ENCODE measurements at places on chromosomes 7 and 10.

DNA sequence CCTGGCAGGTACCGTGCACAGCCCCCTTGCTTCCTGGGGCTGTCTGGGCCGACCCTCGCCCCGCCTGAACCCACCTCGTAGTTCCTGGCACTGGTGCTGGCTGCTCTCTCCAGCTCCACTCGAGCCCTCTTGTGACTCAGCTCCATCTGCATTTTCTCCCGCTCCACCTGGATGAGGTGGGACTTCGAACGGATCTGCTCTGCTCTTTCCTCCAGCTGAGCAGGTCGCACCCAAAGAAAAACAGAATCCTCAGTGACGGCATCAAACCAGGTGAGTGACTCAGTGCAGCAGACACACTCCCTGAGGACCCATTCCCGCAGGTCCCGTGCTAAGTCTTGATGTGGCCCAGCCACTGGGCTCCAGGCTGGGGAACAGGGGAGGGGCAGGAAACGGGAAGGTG lies 7.4 kb downstream of the MAD1L1 start:
- no peak overlapping the region for H3K4me3 ChIP-seq
- no peak overlapping the region for H3K27ac ChIP-seq
- H3K4me1 ChIP-seq = no peaks in the 10 kb centered on the region
- H3K36me3 ChIP-seq = peaks cover 3% of the 10 kb centered on the region

DNA sequence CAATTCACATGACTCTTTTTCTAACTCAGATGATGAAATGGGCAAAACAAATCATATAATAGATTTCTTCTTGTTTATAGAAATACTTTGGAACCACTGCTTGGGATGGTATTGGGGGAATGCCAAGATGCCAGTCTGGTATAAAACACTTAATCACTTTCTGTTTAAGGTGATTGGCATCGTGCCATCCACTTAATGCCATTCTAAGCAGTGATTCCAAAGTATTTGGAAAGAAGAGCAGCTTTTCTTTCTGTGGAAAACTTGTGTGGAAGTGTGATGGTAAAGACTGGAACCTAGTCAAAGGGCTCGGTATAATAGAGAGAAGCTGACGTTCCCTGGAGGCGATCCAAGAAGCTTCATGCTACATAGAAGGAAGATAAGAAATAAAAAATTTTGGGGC lies 120.6 kb downstream of the TMEM26 start:
- no peak overlapping the region for H3K27ac ChIP-seq
- H3K36me3 ChIP-seq = no peaks in the 10 kb centered on the region
- no peak for DNase-seq
- H3K4me1 ChIP-seq = no peaks in the 10 kb centered on the region

DNA sequence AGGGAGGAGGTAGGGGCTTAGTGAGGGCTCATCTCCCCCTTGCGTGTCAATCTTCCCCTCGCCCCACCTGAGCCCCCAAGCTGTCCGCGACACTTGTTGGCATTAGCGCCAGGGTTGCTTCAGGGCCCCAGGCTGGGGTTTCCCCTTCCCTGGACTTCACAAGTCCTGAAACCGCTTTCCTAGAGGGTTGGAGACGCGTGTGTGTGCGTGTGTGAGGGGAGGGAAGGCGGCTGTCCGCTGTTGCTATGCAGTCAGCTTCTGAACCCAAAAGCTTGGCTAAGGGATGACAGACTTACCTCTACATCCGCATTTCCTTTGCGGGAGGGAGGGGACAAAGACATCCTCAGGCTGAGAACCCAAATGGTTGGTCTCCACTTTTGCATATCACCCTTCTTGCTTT lies 803 bp downstream of the GOLGA7B start:
- no peaks in the 10 kb centered on the region for H3K36me3 ChIP-seq
- peak overlapping the region; percentile 82 for H3K4me3 ChIP-seq
- DNase-seq = peak; percentile 13
- no peaks in the 10 kb centered on the region for H3K27me3 ChIP-seq

DNA sequence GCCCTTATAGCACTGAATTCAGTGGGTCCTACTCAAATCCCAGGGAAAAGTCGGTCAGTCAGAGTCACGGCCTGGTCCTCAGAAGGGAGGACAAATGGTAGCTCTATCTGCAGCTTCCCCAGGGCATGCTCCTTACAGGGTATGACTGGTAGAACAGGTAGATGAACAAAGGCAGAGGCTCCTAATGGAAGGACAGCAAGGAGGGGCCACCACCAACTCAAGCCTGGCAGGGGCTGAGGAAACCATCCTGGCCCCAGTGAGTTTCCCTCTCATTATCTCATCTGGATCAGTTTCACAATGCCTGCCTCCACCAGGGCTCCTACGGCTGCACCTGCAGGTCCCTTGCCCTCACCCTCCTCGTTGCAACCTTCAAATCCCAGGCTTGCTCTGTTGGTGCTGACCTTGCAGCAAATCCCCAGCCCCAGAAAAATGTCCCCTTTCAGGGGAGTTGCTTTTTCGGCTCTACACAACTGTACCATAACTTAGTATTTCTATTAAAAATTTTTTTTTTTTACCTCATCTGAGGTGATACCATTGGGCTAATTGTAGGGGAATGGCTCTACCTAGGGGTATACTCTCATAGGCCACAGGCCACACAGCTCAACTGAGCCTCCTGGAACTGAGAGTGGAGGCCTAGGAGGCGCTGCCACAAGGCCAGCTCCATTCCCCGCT lies 2.4 kb upstream of the MYO1G start:
- H3K27me3 ChIP-seq = no peaks in the 10 kb centered on the region
- peak; percentile 65 for DNase-seq
- peaks cover 66% of the 10 kb centered on the region for H3K36me3 ChIP-seq
- peak overlapping the region; percentile 94 for H3K27ac ChIP-seq

DNA sequence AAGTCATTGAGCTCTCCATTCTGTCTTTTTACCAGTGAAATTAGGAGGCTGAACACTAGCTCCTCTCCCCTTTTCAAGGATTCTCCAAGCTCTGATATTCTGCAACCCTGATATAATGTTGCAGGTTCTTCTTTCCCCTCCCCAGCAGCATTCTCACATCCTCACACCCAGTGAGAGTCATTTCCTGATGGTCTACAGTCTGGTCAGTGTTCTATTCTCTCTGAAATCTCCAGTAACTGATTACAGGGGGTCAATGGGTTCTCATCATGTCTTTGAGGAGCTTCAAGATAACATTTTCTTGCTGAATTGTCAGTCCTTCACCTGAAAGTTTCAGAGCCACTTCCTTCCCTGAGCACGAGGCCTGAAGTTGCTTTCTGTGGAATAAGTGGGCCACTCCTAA lies 299.4 kb downstream of the PTEN start:
- no peaks in the 10 kb centered on the region for H3K36me3 ChIP-seq
- no peak for DNase-seq
- peaks cover 9% of the 10 kb centered on the region for H3K4me1 ChIP-seq
- H3K27me3 ChIP-seq = no peaks in the 10 kb centered on the region
- H3K4me3 ChIP-seq = no peak overlapping the region

DNA sequence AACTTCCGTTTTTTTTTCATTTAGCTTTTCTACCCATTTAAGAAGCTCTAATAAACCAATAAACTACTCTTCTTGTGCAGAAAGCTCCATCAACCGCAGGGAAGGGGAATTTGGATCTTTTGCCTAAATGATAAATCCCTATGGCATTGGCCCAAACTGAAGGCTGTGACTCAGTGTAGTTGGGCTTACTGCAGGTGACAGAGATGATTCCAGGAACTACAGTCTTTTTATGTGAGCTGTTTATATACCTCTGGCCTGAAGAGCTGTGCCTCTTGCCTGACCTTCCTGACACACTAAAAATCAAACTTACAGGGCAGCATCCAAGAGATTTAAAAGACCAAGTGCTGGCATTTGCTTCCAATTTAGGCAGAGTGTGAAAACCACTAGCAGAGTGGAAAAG lies 25.2 kb downstream of the ABCB1 start:
- H3K4me1 ChIP-seq = peaks cover 12% of the 10 kb centered on the region
- no peaks in the 10 kb centered on the region for H3K27me3 ChIP-seq
- H3K27ac ChIP-seq = peak overlapping the region; percentile 1
- DNase-seq = no peak
- peaks cover 4% of the 10 kb centered on the region for H3K36me3 ChIP-seq
- H3K4me3 ChIP-seq = no peak overlapping the region

GRCh38 chr10:50982989-50983388 lies 91.3 kb upstream of the PRKG1 start:
- no peak overlapping the region for H3K4me3 ChIP-seq
- H3K27me3 ChIP-seq = peaks cover 29% of the 10 kb centered on the region
- H3K4me1 ChIP-seq = no peaks in the 10 kb centered on the region
- H3K36me3 ChIP-seq = no peaks in the 10 kb centered on the region
